ENCODE measurements at places on chromosomes 11 and 22. TPM values are rescaled to one million over a fixed set of nuclear protein-coding genes. Genes with fewer than 3 reads are reported as not detected.

- no peak for DNase-seq
These were observed 14.2 kb downstream of the DTX4 start for GRCh38 chr11:59186130-59186594.

- DNase-seq: no peak
These were observed 9.7 kb upstream of the RNF141 start for GRCh38 chr11:10550503-10551289.

DNA sequence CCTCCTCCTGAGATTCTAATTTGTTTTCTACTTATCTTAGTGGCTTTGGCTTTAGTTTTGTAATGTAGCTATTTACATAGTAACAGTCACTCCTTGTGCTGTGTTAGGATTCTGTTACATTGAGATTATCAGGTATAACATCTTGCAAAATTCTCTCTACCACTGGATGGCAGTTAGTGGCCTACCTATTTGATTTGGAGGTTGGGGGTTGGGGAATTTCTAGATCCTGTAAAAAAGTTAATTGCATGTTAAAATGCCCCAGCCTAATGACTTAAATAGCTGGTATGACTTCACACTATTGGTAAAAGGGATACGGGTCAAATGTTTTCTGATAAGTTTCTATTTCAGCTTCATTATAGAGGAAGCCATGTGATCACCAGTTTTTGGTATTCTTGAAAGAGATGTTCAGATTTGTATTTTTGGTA is 2.8 kb downstream of the GRK3 start:
- no peak for DNase-seq

- no peak for DNase-seq
These were observed 372.2 kb downstream of the METTL15 start for GRCh38 chr11:28480406-28480805.

DNA sequence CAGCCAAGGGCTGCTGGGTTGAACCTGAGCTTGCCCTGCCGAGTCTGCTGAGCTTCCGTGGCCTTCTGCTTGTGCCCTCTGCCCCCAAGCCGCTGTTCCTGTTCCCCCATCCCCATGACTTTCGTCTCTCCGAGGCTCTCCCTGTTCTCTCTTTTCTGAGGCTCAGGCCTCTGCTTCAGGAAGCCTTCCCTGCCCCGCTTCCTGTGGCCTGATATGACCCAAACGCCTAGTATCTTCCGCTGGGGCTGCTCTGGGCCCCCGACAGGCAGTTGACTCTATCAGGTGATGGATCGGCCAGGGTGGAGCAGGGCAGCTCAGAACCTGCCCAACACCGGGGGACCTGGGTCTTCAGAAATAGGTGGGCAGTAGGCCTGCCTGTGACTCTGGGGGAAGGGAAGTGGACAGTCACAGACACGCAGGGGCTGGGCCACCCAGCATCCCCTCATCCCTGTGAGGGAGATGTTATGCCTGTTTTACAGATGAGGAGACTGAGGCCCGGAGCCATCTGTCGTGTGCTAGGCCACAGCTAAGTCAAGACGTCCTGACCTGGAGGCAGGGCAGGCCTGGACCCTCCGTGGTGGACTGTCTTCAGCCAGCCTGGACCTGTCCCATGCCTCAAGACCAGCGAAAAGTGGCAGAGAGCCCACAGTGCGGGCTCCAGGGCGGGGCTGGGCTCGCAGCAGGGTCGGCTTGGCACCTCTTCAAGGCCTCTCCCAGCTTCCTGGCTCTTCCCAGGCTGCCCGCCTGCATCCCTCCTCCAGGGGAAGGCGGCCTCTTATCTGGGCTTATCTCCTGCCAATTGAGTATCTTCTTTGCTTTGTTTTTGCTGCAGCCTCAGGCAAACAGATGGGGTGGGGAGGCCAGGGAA is 16.2 kb downstream of the BAD start:
- DNase-seq: peak; percentile 90

- peak; percentile 47 for DNase-seq
These were observed 116.5 kb downstream of the PTPRJ start for GRCh38 chr11:48096588-48097525.

DNA sequence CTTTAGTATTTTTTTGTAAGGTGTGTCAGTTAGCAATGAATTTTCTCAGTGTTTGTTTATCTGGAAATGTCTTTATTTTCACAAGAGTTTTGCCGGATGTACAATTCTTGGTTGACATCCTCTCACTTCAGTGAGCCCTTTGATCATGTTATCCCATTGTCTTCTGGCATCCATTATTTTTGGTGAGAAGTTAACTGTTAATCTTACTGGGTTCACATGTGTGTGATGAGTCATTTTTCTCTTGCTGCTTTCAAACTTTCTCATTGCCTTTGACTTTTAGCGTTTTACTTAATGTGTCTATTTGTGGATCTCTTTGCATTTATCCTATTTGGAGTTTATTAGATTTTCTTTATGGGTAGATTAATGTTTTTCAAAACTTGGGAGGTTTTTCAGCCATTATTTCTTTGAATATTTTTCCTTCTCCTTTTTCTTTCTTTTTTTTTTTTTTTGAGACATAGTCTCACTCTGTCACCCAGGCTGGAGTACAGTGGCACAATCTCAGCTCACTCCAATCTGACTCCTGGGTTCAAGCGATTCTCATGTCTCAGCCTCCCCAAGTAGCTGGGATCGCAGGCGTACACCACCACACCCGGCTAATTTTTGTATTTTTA is 100.5 kb upstream of the RRM1 start:
- no peak for DNase-seq

DNA sequence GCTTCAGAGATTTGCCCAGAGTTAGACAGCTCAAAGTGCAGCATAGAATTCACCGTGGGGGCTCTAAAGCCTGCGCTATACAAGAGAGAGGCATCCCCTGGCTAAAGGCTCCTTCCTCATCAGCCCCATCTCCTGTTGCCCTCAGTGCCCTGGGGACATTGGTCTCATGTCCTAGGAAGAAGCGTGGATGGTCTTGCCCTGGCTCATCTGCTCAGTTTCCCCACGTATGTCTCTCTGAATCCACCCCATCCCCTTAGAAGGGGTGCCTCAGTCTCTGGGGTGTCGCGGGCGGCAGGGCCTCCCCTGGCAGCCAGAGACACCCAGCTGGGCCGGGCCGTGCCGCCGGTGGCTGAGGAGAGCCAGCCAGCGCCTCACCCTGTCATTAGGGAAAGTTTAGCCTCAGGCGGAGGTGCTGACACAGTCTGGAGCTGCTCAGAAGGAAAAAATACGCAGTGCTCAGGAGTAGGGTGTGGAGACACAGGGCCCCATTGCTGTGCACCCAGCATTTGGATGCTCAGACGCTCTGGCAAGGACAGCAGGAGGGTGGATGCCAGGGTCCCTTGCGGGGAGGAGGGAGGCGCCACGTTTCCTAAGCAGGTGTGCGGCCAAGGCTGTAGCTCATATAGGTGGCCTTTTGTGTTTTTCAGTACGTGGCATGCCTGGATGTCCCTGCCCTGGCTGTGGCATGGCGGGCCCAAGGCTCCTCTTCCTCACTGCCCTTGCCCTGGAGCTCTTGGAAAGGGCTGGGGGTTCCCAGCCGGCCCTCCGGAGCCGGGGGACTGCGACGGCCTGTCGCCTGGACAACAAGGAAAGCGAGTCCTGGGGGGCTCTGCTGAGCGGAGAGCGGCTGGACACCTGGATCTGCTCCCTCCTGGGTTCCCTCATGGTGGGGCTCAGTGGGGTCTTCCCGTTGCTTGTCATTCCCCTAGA is 1.3 kb downstream of the SLC39A13 start:
- peak; percentile 47 for DNase-seq

- DNase-seq: no peak
These were observed 11.1 kb upstream of the RFPL1 start for GRCh38 chr22:29427176-29427760.

CHRM4 gene
- not detected for total RNA-seq

FLRT1 gene
- total RNA-seq: 0.48 TPM

GRCh38 chr11:12199231-12199948 is 89.0 kb downstream of the MICAL2 start:
- DNase-seq: no peak

CEP126 gene
- total RNA-seq: 6.5 TPM

DNA sequence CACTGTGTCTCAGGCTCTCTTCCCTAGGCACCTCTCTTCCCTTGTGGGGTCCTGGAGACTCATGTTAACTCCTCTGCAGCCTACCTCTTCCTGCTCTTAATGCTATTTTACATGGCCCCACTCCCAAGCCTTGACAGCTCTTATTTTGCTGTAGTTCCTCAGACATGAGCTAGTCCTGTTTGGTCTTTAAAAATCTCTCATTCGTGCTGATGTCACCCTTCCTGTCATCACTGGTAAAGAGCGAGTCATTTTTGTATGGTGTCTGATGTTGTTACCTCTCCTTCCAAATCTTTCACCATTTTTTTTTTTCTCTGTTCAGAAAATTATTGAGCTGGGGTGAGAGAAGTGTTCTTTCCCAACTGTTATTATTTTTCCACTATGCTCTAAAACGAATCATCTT is 84.8 kb upstream of the ZBED5 start:
- DNase-seq: no peak

UBQLN3 gene
- total RNA-seq: 2.6 TPM

ZNF70 gene
- 5.3 TPM for total RNA-seq

FGF19 gene
- total RNA-seq: 1.4 TPM

DNA sequence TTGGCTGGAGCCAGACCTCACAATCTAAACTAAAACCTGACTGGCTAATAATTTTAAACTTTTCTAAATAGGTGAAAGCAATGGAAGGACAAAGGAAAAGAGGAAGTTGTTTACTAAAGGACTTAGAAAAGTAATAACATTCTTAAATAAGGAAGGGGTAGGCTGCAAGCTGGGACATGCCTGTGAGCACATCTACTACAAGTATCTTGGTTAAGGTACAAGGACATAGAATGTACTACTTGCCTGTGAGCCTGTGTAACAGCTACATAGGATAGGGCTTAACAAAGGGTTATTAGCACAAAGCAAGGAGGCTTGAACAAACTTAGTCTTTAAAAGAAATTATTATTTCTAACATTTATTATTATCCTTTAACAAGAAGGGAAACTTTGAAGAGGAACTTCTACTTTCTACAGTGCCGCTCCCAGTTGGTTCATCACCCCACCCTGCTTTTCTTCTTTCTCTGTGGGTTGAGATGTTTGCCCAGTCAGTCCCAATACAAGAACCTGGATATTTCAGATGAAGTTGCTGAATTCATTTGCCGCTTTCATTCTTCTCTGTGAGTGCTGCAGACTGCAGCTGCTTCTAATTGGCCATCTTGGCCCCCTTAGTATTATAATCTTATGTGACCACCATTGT is 87.5 kb downstream of the PRMT3 start:
- DNase-seq: no peak

DNA sequence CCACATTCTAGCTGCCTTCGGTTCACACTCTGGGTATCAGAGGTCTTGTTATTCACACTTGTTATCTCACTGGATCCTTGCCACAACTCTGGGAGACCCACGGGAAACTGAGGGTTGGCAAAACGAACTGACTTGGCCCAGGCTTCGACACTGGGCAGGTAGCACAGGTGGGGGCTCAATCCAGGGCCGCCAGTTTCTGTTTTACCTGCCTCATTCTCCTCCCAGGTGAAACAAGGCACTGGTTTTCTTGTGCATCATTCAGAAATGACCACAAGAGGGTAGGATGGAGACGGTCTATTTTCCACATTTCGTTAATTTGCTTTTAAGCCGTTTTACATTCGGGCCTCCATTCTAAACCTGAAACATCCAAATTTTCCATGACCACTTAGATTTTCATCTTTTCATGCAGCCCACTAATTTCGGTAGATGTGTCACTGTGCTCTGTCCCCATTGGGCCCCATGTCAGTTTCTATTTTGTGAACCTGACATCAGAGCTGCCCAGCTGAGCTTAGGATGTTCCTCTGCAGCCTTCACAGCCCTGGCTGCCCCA is 108.1 kb downstream of the KIAA1671 start:
- DNase-seq: no peak

SEPTIN3 gene
- 0.48 TPM for total RNA-seq

BBOX1 gene
- 1.2 TPM for total RNA-seq

GRCh38 chr11:20351751-20352262 is 11.7 kb upstream of the HTATIP2 start:
- peak; percentile 80 for DNase-seq

Data from umbilical cord (tissue), 2 donors.